AG04450 (cell line): ENCODE measurements at places on chromosomes 13 and 19. TPM values are rescaled to one million over a fixed set of nuclear protein-coding genes. Genes with fewer than 3 reads are reported as not detected.

DNA sequence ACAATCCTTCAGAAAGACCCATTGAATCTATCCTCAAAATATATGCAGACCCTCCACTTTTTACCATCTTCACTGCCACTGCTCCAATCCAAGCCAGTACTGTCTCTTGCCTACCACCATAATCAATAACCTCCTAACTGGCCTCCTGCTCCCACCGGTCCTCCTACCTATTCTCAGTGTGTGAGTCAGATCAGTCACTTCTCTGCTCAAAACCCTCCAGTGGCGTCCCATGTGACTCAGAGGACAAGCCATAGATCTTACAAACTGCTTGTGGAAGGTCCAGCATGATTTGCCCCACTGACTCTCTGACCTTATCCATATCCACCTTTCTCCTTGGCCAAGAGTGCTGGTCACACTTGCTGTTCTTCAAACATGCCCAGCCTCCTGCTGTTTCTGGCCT, 23.4 kb upstream of the MBNL2 start:
- DNase-seq, result no peak

DNA sequence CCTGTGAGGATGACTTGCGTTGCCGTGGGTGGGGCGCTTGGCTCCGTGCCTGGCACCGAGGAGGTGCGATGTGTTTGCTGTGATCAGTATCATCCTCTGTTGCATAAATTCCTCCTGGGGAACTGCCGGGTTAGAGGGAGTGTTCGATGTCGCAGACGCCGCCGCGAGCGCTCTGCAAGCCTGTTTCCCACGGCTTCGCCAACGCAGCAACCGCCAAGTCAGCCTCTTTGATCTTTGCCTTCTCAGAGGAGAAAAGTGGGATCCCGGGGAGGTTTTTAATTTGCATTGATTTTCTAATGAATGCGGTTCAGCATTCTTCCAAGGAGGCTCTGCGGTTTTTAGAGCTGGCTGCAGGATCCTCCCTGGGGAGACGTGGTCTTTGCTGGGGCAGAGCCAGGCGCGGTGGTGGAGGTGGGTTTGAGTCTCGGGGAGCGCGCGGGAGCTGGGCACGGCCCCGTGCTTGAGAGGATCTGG, 7.6 kb downstream of the GPR32 start:
- DNase-seq, result no peak

CEACAM5 gene
- not detected in 2 replicates for polyA plus RNA-seq

- no peak for DNase-seq
Measured at GRCh38 chr13:23433171-23434153, at the start of gene SACS. Gene SACS (minus strand): TSS chr13:23433702. CDS start chr13:23411239, 22,463 bp downstream.

DNA sequence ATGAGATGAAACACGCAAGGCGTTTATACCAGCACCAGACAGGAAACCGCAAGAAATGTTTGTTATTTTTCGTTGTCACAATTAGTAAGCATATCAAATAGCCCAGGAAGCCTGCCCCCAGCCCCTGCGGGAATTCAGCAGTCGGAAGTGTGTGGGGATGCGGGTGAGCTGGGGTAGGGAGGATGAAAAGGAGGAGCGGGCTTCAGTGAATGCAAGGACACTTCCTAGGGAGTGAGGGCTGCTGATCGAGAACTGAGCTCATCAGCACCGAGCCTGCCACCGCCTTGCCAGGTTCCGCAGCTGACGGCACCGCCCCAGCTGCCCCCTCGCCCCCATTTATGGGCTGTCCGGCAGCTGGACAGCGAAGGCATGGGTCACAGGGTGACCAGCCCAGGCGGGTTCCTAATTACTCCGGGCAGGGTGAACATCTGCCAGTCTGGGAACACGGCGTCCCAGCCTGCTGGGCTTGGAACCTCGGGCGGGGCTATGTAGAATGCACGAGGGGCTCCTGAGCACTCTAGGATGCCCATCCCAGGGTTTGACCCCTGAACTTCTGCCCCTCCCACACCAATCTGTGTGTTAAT, 1.6 kb upstream of the BEST2 start:
- DNase-seq, result no peak
